ENCODE measurements at places on chromosomes 11 and 22.

DNA sequence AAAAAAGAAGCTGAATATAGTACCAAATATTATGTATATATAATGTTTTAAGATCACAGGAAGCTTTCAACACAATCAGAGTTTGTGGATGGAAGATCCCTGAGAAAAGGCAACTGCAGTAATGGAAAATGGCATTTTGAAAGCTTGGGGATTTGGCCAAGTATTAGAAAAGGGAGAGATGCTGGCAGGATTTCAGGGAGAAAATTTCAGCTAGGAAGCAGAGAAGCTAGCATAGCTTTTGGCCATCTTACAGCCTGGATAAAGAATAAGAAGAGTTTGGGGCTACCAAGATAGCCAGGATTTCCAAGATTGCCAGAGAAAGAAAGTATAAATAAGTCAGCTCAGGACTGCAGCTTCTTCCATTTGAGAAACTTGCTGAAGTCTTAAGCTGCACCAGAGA, 440.8 kb upstream of the LUZP2 start:
- DNase-seq, result no peak

DNA sequence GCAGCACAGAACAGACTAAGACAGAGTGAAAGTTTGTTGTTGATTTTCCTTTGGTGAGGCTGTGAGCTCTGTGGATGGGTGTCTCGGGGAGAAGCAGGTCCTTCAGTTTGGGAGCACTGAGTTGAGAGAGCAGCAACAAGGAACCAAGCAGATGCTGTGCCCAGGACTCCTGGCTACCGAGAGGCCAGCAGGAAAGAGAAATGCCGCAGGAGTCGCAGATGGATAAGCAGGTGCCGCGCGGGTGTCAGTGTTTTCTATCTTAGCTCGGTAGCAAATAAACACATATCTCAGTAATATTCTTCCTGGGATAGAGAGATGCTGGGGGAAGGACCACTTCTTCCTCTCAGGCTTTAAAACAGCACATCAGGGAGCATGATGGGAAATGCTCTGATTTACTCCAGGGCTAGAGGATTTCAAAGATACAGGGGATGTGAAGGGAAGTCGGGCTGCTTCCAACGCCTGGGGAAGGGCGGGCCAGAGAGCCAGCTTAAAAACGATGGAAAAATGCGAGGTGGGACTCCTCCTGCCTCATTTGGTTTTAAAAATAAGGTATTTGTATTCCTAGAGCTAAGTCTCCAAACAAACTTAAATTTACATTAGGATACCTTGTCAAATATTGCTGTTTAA, 470.7 kb upstream of the B3GAT1 start:
- DNase-seq, result no peak

GRCh38 chr11:68658097-68658496, 26.2 kb upstream of the GAL start:
- DNase-seq, result no peak

DNA sequence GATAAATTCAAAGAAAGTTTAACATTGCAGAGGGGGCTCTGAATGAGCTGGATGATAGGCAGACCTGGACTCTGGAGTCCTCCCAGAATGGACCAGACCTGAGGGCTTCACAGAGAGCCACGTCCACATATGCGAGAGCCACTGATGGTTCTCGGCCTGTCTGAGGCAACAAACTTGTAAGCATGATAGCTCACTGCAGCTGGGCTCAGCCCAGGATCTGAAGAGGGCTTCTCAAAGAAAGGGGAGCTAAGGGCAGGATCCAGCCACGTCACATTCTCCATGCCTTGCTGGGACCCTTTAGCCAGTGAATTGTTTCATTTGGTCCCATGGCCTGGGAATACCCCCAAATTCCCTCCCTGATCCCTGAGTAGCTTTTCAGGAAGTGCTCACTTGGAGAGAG, 98.9 kb downstream of the ATXN10 start:
- DNase-seq, result no peak

- no peak for DNase-seq
Measured at GRCh38 chr11:29002816-29003215, 894.6 kb downstream of the METTL15 start.

DNA sequence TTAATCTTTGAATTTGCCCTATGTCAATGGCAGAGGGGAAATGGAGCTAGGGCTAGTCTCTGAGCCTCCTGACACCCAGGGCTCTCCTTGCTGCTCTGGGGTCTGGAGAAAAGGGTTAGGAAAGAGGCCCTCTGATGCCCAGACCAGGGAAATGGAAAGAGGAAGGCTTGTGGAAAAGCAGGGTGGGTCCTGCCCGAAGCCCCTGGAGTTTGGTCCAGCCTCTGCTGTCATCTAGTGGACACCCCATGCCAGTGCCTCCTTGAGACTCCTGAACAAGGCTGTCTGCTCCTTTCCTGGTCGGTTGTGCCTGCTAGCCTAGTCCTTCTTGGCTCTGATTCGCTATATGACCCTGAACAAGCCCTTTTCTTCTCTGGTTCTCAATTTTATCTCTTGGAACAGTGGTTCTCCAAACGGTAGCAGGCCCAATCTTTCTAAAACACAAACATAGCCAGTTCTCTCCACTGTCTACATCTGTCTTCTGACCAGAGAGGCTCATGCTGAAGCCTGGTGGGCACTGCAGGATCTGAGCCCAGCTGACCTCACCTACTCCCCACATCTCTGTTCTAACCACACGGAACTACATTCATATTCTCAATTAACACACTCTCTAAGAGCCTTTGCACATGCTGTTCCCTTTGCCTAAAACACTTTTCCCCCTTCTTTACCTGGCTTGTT, 8.8 kb upstream of the PLA2G3 start:
- DNase-seq, result no peak

GRCh38 chr22:43004362-43005035, 10.4 kb downstream of the PACSIN2 start:
- DNase-seq, result no peak

DNA sequence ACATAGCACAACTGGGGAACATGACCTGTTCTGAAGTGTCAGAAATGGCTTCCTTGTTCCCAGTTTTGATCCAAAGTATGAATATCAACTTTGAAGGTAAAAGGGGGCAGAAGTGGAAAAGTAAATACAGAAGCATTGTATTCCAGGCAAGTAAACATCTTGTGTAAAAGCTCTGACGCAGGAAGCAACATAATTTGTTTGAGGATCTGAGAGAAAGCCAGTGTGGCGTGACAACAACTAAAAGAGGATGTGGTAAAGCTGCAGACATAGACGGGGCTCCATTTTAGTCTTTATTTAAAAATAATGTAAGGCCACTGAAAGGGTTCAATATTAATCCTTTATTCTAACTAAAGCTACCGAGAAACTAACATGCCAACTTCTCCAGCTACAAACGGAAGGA, 310.2 kb downstream of the DLG2 start:
- DNase-seq, result no peak

DNA sequence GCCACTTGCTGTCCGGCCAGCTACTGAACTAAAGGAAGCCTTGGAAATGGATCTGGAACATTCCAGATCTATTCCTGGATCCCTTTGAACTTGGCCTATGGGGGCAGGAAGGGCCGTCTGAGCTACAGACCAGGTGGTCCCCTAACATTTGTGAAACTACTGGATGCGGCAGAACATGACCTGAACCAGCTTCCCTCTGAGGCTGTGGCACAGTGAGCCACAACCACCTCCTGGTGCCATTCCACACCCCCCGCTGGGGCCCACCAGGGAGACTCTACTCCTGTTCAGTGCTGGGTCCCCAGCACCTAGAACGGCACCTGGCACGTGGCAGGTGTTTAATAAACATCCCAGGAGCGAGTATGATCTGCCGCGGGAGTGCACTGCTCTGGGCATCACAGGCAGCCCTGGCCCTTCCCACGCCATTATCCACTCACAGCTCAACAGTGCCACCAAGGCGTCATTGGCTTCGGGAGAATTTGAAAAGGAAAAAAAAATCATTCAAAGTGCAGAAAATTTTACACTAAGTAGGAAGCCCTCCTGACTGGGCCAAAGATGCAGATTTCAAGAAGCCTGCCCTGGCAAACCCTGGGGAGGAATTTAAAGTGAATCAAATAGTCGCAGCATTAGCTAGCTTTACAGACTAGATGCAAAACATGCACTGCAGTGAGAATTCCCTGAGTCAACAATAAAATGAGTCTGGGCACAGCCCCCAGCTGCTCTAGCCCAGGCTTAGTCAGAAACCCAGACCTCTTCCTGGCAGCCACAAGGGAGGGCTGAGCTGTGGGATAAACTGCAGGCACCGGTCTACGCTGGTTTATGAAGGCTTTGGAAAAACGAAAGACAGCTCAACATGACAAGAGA, 14.3 kb upstream of the EFCAB6 start:
- DNase-seq, result no peak

GRCh38 chr11:12090061-12090591, 20.3 kb upstream of the MICAL2 start:
- no peak for DNase-seq

DNA sequence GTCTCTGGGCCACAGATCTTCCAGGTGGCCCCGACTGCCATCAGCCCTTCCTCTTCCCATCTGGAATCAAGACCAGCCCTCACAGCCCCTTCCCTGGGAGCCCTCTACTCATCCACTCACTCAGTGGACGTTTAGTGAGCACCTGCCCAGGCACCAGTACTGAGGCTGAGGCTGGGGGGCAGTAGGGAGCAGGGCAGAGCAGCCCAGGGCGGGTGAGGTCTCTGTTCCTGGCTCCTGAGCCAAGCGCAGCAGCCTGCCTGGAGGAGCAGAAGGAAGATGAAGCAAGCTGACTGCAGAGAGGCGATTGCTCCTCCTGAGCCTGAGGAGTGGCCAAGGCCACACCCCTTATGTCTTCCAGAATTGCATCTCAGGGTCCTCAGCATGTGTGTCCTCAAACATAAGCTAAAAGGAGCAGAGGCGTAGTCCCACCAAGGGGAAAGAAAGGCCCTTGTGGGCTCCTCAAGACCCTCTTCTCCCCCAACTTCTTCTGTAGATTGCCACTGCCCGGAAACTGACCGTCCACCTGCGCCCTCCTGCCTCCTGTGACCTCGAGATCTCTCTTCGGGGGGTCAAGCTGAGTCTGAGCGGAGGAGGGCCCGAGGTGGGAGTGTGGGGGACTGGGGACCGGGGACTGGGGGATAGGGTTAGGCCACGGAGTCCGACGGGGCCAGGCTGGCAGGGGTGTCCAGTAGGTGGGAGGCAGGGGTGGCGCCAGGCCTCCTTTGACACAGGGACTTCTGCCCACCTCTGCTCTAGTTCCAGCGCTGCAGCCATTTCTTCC, 5.8 kb downstream of the MAPK8IP2 start:
- DNase-seq, result no peak

GRCh38 chr11:32919338-32919737, 26.7 kb downstream of the QSER1 start:
- no peak for DNase-seq

- no peak for DNase-seq
Measured at GRCh38 chr11:30758012-30758411, 171.9 kb upstream of the MPPED2 start.

DNA sequence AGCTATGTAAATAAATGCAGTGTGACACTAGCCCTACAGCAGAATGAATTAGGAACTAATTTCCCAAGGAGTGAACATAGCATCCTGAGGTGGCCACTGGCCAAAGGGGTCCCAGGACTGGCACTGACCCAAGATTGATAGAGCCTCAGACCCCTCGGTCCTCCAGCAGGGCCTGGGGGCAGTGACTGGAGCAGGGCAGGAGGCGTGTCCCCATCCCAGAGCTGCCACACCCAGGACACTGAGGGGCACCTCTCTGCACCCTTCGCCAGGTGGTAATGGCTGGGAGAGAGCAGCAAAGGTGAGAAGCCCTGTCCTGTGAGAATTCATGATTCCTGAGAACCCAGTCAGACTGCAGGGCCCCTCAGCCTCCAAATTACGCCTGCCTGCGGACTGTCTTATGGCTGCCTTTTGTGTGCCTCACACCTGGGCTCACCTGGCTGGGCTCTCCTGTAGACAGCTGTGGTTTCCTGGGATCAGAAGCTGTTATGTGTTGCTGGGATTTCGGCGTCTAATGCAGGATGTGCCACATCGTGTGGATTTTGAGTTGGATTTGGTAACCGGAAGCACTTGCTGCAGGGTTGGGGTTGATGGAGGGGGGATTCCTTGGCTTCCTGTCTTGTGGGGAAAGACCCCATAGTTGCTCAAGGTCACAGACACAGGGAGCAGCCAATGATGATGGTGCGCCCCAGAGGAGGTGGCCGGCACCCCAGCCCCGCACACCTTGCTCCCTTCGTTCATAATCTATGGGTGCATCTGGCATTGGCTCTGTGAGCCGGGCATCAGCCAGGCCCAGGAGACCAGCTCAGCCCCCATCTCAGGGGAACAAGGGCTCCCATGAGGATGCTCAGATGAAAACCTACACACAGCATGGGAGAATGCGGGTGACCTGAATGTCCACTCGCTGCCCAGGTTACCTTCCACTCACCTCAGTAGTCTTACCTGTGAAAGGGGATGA, 582.9 kb downstream of the BRD1 start:
- DNase-seq, result no peak

DNA sequence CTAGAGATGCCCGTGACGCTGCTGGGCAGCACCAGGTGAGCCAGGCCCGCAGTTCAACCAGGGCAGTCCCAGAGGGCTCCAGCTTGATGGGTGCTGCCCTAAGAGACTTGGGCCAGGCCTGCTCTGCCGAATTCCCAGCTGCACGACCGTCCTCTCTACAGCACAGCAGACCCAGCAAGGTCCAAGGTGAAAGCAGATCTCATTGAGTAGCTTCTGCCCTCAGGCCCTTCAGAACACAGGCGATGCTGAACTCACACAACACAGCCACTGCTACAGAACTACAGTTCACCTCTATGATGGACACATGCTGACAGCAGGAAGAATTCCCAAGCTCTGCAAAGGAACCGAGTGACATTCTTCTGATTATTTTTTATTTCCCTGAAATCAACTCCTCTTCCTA, 81.6 kb downstream of the MICAL3 start:
- no peak for DNase-seq

- DNase-seq, result no peak
Measured at GRCh38 chr22:35024364-35024692, 41.6 kb upstream of the ISX start.

- DNase-seq, result no peak
Measured at GRCh38 chr11:110373051-110373702, 56.6 kb upstream of the FDX1 start.

- no peak for DNase-seq
Measured at GRCh38 chr11:66277471-66278362, at the start of gene CNIH2. TSS of gene CNIH2 (plus strand) at chr11:66278175. CDS start at chr11:66278457, 282 bp downstream.

DNA sequence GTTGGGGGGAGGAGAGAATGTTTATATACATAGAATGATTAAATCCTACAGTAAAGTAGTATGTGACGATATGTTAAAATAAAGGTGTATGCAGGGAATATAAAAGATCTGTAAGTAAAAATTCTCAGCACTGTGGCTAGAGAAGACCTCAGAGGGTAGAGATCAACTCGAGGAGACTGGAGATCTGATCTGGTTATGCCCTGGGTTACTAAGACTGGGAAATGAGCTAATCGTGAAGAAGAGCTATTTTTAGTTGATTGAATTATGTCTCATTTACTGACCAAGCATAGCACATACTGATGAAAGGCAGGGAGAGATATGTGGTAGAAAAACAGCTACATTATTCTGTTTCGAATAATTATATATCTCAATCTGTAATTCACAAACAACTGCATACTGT, 42.8 kb upstream of the ALKBH3 start:
- DNase-seq, result no peak

- DNase-seq, result no peak
Measured at GRCh38 chr11:23143022-23143421, 282.7 kb upstream of the CCDC179 start.
